ENCODE measurements at places on chromosomes 3 and 15. TPM values are rescaled to one million over a fixed set of nuclear protein-coding genes. Genes with fewer than 3 reads are reported as not detected.

GRCh38 chr3:195168009-195168762 lies 102.8 kb downstream of the XXYLT1 start:
- DNase-seq, result no peak

DNA sequence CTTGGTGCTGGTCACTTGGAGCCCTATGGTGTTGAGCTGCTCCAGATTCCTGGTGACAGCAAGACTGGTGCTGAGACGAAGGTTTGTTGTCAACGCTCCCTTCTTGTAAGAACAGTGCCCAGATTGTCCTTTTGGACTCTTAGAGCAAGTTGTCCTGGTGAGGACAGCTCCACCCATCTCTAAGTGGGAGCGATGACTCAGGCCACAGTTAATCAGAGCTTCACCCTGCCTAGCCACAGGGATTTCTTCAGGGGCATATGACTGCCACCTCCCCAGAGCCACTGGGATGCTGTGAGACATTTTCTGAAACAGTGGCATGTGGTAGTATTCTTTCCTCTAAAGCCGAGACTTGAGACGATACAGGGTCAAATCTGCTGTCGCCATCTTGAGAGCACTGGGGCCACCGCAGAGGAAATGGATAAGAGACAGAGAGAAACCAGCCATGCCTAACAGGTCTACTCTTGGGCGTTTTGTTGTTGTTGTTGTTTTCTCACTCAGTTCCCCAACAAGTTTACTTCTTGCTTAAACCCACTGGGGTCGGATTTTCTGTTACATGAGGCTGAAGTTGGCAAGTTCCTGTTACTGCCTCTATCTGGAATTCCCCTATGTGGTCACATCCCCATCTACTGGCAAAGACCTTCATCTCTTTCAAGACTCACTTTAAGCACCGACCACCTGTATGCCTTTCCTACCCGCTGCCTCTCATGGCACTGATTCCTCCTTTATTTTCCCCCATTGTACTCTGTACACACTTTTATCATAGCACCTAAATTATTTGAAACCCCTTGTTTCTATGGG lies 16.0 kb upstream of the PCOLCE2 start:
- DNase-seq, result no peak

CCDC71 gene
- total RNA-seq, result 22.0 TPM

DNA sequence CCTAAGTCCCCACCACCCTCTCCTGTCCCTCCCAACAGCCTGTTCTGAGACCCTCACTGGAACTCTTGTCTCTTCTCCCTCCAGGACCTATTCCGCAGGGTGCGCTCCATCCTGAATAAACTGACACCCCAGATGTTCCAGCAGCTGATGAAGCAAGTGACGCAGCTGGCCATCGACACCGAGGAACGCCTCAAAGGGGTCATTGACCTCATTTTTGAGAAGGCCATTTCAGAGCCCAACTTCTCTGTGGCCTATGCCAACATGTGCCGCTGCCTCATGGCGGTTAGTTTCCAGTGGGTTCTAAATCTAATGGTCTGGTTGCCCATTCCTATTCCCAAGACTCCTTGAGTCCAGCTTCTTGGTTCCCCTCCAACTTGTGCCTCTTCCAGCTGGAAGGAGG lies 9.3 kb downstream of the EIF4G1 start:
- no peak for DNase-seq

- DNase-seq, result no peak
These were observed 84.7 kb downstream of the EOMES start for GRCh38 chr3:27637346-27637995.
